ENCODE measurements at places on chromosomes 3 and 15.

- DNase-seq: no peak
Measured at GRCh38 chr3:115982629-115983028, 359.3 kb downstream of the GAP43 start.

DNA sequence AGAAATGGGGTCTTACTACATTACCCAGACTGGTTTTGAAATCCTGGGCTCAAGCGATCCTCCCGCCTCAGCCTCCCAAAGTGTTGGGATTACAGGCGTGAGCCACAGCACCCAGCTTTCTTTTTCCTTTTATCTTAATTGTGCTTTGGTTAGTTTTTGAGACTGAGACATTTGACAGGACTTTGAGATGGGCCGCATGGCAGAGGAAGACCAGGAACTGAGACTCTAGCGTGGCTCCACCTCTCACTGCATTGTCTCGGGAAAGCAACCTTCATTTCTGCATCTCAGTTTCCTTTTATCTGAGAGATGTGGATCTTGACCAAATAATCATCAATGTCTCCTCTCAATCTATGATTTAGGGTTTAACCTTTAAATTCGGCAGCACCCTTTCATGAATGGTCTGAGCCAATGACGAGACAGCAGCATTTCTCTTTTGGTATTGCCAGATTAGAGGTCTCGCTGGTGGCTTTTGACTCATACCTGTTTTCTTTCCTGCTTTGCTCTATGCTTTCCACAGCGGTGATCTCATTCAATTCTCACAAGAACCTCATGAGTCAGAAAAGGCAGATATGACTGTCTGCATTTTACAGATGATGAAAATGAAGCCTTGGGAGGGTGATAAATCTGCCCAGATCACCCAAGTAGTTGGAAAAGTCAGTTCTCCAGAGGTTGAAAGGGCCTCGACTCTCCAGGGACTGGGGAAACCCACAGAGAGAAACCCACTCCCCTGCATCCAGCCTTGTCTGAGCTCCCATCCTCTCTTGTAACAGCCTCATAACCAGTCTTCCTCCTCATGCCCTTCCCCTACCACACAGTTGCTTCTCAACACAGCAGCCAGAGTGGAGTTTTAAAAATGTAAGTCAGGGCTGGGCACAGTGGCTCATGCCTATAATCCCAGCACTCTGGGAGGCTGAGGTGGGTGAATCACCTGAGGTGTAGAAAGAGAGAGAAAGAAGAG, 84.8 kb upstream of the FOXB1 start:
- no peak for DNase-seq

- no peak for DNase-seq
Measured at GRCh38 chr3:55341502-55342031, 145.5 kb downstream of the WNT5A start.

DNA sequence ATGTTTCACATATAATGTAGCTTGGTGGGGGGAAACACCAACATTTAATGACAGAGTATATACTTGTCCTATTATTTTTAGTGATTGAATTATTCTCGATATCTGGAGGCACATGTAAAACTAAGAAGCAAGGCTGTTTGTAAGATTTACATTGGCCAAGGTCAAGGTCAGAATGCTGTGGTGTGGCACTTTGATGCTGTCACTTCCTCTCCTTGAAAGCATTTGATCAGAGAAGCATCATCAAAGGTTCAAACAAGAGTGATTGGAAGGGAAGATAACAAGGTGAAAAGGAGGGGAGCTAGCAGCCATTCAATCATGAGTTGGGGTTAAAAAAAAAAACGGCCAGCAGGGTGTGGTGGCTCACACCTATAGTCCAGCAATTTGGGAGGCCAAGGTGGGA, 26.4 kb downstream of the RTF1 start:
- no peak for DNase-seq

GRCh38 chr3:150236316-150237082, 171.6 kb upstream of the TSC22D2 start:
- DNase-seq: no peak

DNA sequence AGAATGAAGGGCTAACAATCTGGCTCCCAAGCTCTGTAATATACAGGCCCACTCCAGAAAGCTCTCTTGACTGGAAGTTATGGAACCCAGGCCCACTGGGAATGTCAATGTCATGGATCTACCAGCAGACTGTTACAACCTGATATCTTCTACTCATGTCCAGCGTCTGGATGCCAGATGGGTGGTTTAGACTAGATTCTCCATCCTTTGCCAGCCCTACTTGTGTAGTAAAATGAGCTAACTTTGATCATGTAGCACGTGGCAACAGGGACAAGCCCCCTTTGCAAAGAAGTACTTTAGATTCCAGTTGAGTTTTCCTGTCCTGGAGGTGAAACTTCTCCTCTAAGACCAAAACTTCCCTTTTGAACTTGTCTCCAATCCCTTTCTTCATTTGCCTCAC, 55.1 kb downstream of the HEG1 start:
- DNase-seq: no peak

DNA sequence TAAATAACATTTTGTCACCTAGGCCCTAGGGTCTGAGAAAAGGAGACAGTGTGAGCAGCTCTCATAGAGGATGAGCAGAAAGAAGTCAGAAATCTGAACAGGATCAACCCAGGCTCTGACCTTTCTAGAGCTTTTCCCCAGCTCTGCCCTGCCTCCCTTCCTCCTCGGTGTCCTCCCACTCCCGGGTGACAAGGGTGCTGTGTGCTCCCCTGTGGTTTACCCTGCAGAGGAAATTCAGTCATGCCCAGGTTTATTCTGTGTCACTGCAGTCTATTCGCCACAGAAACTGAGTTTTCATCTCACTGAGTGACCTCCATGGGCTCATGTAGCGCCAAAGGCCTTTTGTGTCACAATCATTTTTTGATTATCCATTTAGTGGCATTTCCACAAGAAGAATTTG, 76.6 kb downstream of the IL12A start:
- DNase-seq: no peak

- no peak for DNase-seq
Measured at GRCh38 chr15:99433757-99434450, 131.9 kb upstream of the MEF2A start.

DNA sequence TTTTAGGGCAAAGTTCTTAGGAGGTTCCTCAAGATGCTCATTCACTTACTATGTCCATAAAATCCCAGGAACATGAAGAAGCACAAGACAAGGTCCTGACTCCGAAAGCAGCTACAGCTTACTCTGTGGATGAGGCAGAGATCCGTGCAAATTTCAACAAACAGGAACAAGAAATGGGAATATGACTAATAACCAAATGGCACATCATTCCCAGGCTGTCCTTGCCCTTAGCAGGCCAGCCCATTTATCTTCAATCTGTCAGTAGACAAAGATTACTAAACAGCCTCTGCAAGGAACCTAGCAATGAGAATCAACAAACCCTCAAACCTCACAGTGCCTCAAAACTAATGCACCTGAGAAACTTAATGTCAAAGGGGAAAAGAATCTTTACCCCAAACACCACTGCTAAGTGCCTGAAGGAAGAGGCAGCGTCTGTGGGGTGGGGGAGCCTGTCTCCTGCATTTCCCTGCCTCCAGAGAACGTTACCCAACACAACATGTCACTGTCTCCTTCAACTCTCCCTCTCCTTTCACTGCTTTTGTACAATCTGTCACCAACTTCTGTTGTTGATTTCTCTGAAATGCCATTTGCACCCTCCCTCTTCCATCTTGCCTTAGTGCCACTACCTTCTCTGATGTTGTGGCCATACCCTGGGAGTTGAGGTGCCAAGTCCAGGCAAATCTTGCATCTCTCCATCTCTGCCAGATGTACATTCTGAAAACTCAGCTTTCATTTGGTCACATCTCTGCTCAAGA, 4.8 kb downstream of the TNFAIP8L3 start:
- DNase-seq: no peak

- no peak for DNase-seq
Measured at GRCh38 chr3:143294188-143294587, 174.6 kb downstream of the CHST2 start.

DNA sequence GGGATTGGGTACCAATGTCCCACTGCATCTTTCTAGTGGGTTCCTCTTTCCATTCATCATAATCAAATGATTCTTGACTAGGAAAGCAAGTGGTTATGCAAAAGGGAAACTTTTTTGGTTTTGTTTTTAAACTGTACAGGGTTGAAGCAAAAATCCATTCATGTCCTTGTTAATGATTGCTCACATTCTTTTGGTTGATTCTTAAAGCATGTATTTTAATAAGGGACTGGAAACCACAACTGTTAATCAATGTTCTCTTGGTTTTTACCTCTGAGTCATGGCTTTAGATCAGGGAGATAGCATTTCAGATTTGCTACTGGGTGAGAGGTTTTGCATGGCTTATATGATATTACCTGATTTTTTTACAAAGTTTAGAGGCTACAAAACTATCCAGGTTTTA, 371.7 kb upstream of the RGMA start:
- no peak for DNase-seq

- DNase-seq: no peak
Measured at GRCh38 chr3:98630416-98630815, 37.0 kb upstream of the CPOX start.

DNA sequence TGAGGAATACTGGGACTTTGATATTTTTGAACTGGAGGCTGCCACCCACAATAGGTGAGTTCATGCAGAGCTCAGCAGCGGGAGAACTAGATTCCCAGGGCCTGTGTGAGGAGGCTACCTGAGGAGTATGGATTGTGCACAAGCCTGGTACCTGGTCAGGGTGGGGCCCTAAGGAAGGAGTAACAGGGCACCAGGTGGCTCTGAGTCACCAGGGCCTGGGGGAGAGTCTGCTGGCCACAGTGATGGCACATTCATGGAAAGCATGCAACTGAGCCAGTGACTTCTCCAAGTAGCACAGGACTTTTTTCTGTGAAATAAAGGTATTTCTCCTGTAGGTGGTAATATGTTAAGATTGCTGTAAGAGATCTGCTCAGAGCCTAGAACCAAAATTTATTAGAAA, 134.4 kb downstream of the PDE8A start:
- DNase-seq: no peak

DNA sequence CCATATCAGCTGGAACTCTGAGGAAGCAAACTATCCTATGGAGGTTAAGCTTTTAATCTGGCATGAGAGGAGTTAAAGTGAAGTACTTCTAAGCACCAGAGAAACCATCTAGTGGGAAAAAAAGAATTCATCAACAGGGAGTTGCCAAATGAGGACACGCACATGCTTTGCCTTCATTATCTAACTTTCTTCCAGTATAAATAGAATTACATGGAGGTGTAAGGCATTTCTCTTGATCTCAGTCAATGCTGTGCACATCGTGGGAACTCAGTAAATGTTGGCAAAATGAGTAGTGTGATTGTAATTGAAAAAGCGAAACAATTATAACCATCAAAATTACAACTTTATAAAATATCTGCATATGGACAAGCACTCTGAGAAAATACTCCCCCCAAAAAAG, 8.0 kb upstream of the GSK3B start:
- DNase-seq: no peak

GRCh38 chr3:182683858-182684257, 109.4 kb upstream of the ATP11B start:
- no peak for DNase-seq
